ENCODE measurements at places on chromosomes 5 and 9.

- DNase-seq = no peak
Observed at GRCh38 chr9:546235-546634, 295.3 kb upstream of the DMRT1 start.

GRCh38 chr9:99237356-99237755 lies 15.3 kb downstream of the SEC61B start:
- DNase-seq = no peak

- DNase-seq = no peak
Observed at GRCh38 chr9:78422309-78422708, 125.4 kb downstream of the PSAT1 start.

GRCh38 chr9:37025071-37025822 lies 8.8 kb downstream of the PAX5 start:
- no peak for DNase-seq

DNA sequence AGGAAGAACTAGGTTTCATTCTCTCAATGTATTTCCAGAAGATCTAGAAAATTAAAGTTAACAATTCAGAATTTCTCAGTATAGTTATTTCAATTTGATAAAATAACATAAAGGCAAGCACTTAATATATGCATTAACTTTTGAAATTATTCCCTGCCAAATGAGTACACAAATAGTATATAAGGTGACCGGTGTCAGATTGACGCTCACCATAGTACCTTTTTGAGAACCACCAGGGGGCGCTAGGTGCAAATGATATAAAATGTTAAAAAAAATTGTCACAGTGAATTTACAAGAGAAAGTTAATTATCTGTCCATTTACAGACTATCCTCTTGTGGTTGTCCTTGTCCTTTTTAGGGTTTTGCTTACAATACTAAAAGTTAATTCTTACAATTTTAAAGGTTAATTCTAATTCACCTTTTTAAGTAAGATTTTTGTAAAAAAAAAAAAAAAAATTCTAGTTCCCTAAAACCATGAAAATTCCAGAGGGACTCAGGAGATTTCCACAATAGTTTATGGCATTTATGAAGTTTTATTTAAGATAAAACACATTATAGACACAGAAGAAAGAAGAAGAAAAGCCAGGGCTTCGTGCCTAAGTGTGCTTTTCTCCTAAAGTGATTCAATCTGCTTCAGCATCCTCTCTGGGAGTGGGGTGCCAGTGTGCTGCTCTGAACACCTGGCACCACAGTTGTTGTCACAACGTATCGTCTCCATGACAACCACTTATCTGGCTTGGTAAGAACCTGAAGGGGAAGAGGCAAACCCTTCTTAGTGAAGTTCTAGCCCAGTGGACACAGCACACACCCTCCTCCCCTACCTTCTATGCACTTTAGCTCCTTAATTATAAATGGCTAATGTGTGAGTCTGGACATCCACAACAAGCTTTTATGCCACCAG lies 1.7 kb downstream of the ADAMTS16 start:
- peak; percentile 68 for DNase-seq

- no peak for DNase-seq
Observed at GRCh38 chr9:33416996-33417395, 14.6 kb upstream of the AQP7 start.

DNA sequence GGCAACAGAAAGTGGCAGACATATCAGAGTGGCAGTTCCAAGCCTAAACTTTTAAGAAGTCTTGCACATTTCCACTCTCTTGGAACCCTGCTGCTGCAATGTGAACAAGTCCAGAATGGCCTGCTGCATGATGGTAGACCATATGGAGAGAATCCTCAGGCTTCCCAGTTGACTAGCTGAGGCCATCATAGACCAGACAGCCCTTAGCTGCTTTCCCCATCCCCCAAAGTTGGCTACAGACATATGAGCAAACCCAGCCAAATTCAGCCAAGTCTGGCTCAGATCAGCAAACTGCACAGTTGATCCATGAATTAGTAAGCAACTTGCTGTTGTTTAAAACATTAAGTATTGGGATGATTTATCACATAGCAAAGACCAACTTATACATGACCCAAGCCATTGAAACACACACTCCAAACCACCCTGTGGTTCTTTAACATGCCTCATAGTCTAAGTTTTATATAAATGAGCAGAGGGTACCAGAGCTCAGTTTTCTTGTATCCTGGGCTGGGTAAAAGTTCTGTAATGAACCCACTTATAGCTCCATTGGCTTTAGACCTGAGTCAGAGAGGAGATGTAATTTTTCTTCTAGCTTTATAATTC lies 19.9 kb downstream of the PPP3R2 start:
- no peak for DNase-seq

GRCh38 chr9:131334629-131335367 lies 45.3 kb downstream of the PLPP7 start:
- no peak for DNase-seq

- DNase-seq = no peak
Observed at GRCh38 chr5:149422366-149423048, 43.4 kb upstream of the IL17B start.

GRCh38 chr5:7856855-7857254 lies 5.9 kb upstream of the CFAP90 start:
- DNase-seq = no peak

DNA sequence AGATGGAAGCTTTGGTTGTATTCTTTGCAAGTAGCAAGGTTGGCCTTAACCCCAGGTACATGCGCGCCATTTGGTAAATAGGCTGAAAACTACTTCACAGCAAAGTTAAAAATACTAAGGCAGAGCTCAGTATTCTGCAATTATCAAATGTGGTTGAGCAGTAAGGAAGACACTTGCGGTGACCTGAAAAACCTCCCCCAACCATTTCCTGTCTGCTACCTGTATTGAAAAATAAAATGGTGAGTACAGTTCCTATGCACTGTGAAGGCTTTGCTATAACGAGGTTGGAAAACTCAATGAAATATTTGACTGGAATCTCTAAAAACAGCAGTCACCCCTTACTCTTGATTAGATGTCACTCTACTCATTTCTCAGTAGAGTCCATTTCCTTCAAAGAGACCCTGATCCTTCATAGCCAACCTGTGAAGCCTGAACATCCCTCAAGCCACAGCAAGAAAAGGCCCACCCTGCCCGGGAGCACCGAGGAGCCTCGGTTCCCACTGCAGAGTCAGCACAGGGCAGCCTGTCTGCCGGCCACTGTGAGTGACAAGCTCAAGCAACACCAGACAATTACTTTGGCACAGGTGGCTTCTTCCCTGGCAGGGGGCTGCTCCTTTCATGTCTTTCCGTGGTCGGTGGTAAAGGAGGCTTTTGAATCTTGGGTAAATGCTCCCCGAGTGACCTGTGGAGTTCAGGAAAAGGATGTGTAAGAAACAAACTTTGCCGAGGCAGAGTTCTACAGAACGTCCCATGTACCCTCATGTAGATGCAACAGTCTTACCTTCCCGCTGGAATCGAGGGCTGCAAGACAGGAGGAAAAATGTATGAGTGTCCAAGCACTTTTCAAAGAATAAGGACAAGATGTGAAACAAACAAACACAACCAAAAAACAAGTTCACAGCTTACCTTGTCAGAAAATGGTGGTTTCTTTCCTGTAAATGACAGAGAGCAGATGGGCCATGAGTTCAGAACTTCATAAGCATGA lies 29.6 kb downstream of the C5orf58 start:
- peak; percentile 86 for DNase-seq
